ENCODE measurements at places on chromosomes 12 and 14. TPM values are rescaled to one million over a fixed set of nuclear protein-coding genes. Genes with fewer than 3 reads are reported as not detected.

Gene TMTC1
- 4.5 TPM for total RNA-seq

Gene KCTD10
- total RNA-seq: 22.9 TPM

Gene SCN8A
- total RNA-seq: under 0.01 TPM

Gene PTCSC3
- total RNA-seq: not detected

Gene PTPRQ
- not detected for total RNA-seq

All from bronchial epithelial cell (primary cell).